ENCODE measurements at places on chromosomes 1 and 21.
A peak's percentile ranks its signal among the peaks of the same experiment; 100 is the strongest.

GRCh38 chr1:11463177-11463576, 15.8 kb upstream of the DISP3 start:
- DNase-seq: no peak

DNA sequence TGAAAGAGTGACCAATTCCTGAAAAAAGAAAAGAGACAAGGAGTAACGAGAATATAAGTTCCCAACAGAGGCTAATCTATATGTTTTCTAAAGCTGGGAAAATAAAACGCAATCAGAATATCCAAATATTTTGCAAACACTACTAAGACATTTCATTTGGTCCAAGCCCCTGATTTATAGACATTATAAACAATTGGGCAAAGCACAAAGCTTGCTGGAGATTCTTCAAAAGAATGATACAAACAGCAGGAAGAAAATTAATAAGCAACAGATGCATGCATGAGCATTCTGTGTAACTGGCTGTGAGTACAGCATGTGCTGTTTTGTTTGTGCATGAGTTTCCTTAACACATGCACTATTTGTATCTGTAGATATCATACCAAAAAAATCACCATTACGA, 552.9 kb downstream of the LTN1 start:
- DNase-seq: no peak

GRCh38 chr21:29661672-29662442, 277.9 kb downstream of the GRIK1 start:
- DNase-seq: no peak

DNA sequence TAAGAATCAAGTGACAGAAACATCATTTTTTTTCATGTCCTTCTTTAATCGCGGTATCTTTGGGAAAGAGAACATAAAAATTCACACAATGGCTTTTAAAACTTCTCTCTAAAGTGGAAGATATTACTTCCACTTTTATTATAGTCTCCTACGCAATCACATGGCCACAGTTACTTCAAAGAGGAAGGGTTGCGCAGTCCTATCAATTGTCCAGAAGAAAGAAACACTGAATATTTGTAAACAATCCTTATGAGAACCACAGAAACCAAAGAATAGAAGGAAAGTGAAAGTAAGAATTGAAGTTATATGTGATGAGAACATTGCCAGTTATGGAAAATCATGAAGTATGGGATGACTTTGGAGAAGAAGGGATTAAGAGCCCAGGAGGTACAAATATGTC, 32.6 kb downstream of the CFH start:
- DNase-seq: no peak

GRCh38 chr1:169925505-169926482, 32.1 kb upstream of the SCYL3 start:
- DNase-seq: no peak

GRCh38 chr21:42395302-42395701, 550 bp downstream of the TMPRSS3 start:
- DNase-seq: no peak

DNA sequence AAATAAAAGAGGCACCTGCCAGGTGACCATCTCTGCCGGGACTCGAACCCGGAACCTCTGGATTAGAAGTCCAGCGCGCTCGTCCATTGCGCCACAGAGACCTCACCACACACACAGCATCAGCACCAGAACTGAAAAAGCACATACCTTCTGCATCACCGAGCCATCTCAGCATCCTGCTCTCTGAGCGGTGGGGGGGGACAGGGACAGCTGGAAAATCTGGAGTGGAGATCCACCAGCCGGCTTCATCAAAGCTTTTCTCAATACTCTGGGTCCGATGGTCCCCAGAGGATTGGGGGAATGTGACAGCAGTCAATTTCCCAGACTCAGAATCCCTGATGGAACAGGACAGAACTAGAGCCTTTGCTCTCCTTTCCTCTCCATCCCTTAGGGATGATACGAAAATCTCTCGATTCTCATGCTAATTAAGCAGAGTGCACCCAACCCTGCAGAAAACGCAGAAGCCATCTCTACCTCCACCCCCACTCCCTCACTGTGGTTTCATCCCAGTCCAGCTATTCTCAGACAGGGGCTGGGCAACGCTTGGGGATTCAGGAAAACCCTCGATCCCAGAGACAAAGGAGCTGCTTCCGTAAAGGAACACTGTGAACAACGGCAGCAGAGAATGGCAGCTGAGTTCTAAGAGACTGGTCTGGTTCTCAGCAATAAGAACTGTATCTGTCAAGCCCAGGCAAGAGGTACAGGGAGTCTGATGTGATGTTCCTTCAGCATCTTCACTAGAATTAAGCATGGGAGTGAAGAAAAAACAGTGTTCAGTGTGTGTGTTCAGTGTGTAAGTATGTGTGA, 29.6 kb upstream of the CADM3 start:
- DNase-seq: peak; percentile 26

DNA sequence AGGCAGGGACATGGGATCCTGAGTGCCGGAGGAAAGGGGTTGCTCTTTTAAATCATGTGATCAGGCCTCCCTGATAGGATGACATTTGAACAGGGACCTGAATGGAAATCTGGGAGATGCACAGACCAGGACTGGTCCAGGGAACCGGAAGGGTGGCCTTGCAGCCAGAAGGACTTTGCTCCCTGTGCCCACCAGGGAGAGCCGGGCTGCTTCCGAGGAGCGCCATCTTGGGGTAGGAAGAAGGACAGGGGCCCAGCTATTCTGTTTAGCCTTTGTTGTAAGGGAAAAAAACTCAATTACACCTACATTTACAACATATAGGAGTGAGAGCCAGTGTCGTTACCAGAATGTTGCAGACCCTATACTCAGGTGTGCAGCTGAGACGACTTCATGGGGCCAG, 5.5 kb downstream of the KLHDC7A start:
- DNase-seq: no peak

- DNase-seq: no peak
Measured at GRCh38 chr1:185152187-185152767, 4.5 kb downstream of the TRMT1L start.

GRCh38 chr1:39021426-39021825, 4.7 kb upstream of the NDUFS5 start:
- no peak for DNase-seq

- no peak for DNase-seq
Measured at GRCh38 chr21:38376235-38376634, 119.4 kb downstream of the KCNJ15 start.

DNA sequence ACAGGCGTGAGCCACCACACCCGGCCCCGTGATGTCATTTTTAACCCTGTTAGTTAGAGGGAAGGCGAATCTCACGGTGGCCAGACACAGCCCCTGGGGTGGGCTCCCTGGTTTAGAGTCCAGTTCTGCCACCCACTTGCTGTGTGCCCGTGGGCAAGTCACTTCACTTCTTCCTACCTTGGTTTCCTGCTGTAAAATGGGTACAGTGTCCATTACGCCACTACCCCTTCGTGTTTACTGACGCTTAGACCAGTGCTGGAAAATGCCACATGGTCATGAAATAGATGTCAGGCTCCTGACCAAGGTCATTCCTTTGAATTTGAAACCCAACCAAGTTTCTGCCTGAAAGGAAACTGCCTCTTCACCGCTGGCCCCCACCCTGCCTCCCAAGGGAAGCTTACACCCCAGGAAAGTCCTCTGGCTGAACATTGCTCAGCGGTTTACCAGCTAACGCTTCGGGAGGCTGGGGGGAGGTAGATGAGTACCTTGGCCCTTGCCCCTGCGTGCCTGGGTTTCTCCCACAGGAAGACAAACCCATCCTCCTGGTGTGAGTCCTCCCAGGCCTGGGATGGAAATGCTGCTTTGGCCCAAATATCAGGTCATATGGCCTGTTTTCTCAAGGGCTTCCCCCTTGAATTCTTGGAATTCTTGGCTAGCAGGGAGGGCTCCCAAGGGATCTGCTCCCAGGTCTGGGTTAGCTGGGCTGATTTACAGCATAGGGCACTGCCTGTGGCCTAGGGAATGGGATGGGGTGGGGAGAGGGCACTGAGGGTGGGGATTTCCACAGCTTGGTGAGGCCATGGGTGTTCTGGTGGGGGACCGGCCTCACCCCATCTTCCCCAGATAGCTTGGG, 7.6 kb upstream of the AADACL4 start:
- no peak for DNase-seq

GRCh38 chr21:17730782-17731181, 88.4 kb downstream of the C21orf91 start:
- DNase-seq: no peak

GRCh38 chr1:56098946-56099345, 480.4 kb downstream of the PLPP3 start:
- no peak for DNase-seq

DNA sequence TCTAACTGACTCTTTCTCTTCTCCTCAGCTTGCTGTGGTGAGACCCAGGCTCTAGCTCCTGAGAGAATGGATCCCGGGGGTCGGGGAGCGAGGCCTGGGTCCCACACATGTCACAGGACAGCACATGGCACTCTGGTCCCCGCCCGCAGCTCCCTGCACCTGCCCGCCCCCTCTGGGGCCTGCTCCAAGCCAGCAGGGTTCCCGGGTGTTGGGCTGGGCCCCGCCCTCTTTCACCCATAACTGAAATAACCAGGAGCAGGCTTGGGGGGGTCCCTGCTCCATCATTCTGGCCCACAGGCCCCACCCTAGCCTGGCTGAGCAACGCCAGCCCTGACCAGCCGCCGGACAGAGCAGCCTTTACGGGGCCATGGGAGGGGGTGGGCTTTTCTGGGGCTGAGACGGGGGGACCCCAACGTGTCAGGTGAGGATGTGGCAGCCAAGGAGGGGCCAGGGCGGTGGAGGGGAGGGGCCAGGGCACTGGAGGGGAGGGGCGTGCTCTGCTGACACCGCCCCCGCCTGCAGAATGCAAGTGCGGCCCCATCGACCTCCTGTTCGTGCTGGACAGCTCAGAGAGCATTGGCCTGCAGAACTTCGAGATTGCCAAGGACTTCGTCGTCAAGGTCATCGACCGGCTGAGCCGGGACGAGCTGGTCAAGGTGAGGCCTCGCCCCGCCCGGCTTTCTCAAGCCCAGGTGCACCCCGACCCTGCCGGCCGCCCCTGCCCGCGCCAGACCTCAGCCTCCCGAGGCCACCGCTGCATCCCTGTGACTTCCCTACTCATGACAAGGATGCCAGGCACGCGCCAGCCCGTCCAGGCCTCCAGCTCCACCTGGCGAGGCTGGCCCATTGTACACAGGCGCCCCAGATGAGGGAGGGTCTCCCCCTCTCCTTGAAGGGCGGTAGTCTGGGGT, 19.4 kb downstream of the COL6A1 start:
- no peak for DNase-seq

- peak; percentile 39 for DNase-seq
Measured at GRCh38 chr1:94061513-94062443, 59.2 kb downstream of the ABCA4 start.

DNA sequence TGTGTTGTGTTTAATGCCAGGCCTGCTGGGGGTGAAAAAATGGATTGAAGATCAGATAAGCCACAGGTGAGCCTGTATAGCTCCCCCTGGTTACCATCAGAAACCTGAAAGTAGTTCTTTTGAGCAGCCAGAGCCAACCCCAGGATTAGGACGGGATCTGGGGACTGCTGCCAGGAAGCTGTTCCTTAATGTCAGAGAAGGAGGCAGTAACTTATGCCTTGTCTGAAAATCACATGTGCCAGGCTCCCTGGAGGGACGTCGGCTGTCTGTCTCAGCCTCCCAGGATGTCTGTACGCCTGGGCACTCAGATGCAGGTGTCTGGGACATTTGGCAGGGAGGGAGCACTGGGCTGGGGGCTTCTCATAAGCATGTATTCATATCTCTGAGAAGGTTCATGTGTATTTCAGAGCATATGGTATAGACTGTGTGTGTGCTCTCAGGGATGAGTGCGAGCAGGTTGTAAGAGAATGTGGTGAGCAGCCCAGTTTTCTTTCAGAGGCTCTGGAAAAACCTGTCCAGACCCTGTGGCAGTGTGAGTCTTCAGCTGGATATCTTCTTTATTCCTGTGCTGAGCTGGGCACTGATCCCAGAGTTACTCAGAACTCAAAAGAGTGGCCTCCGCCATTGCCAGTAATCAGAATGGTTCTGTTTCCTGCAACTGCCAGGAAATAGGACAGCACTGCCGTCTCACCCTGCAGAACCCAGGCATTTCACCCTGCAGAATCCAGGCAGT, 2.8 kb downstream of the FAM43B start:
- no peak for DNase-seq

DNA sequence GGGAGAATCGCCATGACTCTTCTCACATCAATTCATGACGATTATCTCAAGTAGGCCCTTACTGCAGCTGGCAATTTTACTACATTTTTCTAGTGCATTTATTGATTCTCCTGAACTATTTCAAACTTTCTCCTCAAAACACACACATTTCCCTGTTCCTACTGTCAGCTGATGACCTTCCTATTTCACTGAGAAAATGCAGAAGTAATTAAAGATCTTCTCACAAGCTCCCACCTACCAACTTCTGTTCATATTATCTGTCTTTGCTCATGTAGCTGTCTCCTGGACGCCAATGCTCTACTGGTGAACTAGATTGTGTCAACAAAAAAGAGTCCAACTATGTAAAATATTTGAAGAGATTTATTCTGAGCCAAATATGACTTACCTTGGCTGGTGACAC, 36.4 kb upstream of the FASLG start:
- no peak for DNase-seq

DNA sequence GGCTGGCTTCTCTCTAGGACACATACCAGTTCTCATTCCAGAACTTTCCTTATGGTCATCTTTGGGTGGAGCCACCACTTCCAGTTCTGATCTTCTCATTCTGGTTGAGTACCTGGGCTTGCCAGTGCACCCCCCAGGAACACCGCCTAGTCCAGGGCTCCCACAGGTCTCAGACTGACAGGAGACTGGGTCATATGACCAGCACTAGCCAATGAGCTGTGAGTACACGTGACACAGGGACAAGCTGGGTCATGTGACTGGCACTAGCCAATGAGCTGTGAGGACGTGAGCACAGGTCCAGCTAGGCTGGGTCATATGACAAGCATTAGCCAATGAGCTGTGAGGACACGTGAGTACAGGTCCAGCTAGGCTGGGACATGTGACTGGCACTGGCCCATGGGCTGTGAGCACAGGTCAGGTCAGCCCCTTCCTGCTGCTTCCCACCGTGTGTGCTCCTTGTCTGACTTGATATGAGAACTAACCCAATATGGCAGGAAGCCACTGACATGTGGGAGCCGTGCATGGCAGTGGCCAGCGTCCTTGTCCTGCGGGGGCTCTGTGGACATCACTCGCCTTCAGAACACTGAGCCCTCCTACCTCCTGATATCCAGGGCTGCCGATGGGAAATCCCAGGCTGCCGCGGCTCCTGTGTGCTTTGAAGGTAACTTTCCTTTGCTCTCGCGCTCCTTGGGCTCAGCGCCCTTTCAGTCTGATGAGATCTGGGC, 22.7 kb downstream of the KRTAP10-1 start:
- DNase-seq: peak; percentile 5

DNA sequence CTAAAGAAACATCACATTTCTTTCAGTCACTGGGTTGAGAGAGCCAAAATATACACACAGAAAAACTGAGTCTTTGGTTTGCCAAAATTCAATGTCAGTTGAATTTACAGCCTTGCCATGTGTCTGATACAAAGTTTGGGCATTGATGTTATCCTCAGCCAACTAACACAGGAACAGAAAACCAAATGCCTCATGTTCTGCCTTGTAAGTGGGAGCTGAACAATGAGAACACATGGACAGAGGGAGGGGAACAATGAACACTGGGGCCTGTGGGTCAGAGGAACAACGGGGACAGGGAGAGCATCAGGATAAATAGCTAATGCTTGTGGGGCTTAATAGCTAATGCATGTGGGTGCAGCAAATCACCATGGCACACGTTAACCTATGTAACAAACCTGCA, 39.6 kb upstream of the C21orf91 start:
- DNase-seq: peak; percentile 80

Measured in hippocampal formation (tissue), 2 donors.